ENCODE measurements at places on chromosomes 11 and 22.

GRCh38 chr22:35940166-35940565 lies 88.5 kb downstream of the RBFOX2 start:
- DNase-seq, result no peak

DNA sequence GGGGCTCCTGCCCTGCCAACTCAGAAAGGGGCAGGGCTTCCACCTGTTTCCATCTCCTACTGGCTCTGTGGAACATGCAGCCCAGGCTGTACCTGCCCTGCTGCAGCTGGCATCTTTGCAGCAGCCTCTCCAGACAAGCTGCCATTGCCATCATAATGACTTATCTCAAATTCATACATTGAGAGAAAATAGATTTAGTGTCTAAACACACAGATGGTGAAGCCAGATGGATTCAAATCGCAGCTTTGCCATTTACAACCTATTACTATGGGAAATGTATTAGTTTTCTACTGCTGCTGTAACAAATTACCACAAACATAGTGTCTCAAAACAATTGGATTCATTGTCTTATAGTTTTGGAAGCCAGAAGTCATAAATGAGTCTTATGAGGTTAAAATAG lies 260.0 kb downstream of the KCNA4 start:
- DNase-seq, result no peak

DNA sequence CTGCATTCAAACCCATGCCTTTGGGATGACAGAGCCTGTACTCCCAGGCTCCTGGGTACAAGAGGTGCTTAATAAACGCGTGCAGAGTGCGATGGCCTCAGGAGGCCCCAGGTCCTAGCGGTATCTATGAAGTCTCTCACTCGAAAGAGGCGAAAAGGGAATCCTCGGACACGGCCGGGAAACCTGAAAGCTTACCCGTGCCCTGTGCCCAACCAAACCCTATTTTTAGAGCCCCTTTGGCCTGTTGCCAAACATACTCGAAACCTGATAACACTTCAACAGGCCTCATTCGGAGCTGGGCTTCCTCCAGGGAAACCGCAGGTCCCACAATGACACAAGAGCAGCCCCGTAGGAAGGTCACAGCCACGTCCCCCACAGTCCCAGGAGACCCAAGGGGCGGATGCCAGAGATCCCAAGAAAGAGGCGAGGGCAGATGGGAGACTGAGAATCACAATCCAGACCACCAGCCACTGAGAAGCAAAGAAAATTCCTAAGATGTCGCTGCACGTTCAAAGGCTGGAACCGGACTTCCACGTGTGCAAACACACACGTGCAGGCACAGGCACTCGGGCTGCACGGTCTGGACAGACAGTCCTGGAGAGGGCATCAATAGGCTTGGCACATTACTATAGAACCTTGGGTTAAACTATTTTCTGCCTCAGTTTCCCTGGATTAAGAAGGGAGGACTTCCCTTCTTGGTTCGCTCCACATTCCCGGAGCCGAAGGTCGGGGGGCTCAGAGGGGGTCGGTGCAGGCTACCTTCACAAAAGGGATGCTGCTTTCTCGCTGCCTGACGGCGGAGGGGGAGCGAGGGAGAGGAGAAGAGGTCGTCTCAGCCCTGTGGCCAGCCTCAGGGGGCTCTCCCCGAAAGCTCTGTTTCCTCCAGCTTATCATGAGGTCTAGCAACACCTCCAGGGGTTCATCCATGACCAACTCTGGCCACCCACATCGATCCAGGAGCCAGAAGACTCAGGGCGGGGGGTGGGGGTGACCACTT lies 8.2 kb downstream of the PDGFB start:
- DNase-seq, result no peak

DNA sequence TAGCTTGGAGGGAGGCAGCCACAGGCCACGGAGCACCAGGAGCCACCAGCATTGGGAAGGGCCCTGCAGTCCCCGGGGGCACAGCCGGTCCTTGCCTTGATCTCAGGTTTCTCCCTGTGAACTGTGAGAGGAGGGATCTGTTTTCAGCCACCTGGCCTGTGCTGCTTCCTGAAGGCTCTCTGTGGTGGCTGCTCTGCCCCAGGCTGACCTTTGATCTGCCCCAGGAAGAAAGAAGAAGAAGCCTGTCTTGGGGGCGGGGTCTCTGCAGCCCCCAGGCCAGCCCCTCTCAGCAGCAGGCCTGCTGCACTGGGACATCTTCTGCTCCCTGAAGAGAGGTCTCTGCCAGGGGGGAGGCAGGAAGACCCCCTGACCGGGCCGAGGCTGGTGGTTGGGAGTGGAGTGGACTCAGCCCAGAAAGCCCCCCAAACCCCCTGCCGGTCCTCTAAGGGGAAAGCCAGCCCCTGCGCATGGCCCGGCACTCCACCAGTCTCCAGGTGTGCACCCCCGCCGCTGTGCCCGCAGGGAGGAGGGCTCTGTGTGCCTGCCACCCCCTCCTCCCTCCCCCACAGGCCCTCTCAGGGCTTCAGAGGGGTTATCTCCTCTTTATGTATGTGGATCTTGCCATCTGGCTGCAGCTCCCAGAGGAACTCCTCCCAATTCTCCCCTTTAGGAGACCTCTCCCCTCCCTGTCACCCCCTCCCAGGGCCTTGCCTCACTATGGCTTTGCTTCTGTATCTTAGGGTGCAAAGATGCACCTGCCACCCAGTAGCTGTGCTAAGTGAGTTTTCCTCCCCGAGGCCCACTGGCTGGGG lies 675.3 kb downstream of the BRD1 start:
- no peak for DNase-seq

DNA sequence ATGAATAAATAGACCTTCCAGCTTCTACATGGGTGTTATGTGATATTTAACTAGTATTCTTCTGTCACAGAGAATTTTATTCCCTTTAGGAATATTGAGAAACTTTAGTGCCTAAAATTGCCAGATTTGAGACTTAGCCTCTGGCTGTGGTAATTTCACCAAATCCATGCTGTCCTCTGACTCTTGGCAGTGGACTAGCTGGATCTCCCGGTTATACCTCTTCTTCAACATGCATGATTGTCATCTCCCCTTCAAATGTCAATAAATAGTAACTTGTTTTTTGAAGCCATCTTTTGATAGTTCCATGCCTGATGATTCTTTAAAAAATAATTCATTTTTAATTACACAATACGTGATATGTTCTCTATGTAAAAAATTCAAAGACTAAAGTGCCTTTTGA lies 8.4 kb downstream of the AQP11 start:
- no peak for DNase-seq

- DNase-seq, result no peak
These were observed 148.3 kb upstream of the CADM1 start for GRCh38 chr11:115652496-115652895.

DNA sequence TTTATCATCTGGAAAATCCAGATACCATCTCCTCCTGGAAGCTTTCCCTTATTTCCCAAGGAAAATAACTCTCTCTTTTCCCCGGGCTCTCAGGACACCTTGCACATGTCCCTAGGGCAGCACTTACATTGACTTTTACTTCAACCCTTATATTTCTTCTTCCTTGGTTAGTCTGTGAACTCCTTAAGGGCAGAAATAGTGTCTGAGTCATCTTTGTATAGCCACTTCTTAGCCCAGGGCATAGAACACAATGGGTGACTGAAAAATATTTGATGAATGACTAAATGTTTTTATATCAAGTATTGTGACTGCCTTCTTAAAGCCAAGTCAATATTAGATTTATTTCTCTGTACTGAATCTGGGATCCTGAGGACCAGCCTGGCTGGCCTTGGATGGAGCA lies 45.4 kb upstream of the MYOD1 start:
- DNase-seq, result no peak

GRCh38 chr22:24455751-24456426 lies 28.5 kb downstream of the ADORA2A start:
- DNase-seq, result no peak

- DNase-seq, result no peak
These were observed 2.0 kb upstream of the TNRC6B start for GRCh38 chr22:40175611-40176244.

- DNase-seq, result no peak
These were observed 261 bp upstream of the SCT start for GRCh38 chr11:627308-627576.

DNA sequence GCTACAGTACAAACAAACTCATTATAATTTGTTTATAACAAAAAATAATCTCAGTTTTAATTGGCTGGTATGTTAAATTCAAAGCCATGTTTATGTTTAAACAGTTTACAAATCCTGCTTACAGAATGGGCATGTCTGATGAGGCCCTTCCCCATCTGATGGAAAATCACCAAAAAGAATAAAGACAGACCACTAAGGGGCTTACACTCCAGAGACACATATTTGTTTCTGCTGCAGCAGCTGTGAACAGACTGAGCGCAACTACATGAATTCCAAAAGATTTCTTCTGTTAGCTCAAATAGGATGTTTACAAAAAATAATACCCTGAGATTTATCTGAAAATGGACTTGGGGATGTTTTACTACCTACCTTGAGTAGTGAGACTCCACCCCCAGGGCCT lies 174.7 kb upstream of the PITPNB start:
- DNase-seq, result no peak

DNA sequence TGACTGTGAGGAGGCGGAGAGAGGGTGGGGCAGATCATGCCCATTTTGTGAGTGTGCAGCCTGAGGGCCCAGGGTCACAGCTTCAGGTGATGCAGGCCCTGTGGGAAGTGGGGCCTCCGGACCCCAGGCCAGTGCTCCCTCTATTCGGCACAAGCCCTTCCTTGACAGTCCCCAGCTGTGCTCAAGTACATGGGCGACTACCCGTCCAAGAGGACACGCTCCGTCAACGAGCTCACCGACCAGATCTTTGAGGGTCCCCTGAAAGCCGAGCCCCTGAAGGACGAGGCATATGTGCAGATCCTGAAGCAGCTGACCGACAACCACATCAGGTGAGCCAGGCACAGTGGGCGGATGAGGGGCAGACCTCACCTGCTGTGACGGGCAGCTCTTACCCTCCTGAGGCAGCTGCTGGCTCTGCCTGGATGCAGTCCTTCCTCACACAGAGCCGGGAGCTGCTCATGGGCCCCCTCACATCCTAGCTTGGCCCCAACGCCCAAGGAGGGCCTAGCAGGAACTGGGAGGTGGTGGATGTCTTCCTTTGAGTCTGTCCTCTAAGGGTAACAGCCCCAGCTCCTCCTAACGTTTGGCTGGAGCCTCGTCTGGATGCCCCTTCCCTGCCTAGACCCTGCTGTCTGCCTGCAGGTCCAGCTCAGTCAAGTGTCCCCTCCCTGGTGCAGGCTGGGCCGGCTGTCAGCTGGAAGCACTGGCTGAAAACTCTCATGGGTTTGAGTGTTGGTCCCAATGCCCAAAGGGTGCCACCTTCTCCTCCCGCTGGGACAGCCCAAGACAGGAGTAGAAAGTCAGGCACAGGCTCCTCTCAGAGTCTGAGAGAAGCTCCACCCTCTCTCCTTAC lies 76.1 kb downstream of the MYO7A start:
- DNase-seq, result no peak

GRCh38 chr11:114321621-114322257 lies 25.5 kb downstream of the NNMT start:
- no peak for DNase-seq

DNA sequence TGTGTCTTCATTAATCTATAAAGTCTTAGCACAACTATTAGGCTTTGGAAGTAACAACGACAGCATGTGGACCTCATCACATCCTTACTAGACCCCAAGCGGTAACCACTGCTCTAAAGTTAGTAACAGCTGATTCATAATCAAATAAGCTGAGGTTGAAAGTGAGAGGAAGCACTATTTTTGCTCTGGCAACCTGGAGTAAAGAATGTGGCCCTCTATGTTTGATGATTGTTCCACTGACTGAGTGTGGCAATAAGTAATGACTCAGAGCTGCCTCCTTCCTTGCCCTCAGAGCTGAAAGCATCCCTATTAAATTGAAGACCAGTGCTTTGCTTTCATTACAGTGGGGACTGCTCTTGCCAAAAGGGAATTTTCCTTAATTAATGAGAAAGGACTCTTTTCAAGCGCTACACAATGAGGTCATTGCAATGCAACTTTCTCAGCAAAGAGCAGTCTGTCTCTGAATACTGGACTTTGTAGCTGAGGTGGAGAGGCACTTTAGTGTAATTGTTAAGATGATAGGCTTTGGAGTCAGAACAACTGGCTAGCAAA lies 906.1 kb upstream of the RAG2 start:
- DNase-seq, result no peak

GRCh38 chr11:12319461-12319951 lies 57.9 kb upstream of the PARVA start:
- no peak for DNase-seq

GRCh38 chr11:114125531-114125930 lies 66.0 kb downstream of the ZBTB16 start:
- DNase-seq, result no peak

DNA sequence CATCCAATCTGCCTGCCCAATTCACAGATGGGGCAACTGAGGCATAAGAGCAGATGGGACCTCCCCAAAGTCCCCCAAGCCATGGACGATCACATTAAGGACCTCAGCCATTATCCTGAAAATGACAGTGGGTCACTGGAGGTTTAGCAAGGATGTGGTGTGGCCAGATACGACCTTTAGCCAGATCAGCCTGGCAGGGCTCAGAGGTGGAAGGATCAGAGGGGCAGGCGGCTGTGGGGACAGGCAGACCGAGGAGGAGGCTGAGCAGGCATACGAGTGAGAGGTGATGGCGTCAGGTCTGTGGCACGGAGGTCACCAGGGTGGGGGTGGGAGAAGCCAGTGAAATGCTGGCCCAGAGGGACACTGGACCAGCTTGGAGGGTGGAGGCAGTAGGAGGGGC lies 14.1 kb upstream of the TMPRSS6 start:
- DNase-seq, result no peak

GRCh38 chr22:20191000-20191515 lies 40.2 kb upstream of the CCDC188 start:
- DNase-seq, result no peak

DNA sequence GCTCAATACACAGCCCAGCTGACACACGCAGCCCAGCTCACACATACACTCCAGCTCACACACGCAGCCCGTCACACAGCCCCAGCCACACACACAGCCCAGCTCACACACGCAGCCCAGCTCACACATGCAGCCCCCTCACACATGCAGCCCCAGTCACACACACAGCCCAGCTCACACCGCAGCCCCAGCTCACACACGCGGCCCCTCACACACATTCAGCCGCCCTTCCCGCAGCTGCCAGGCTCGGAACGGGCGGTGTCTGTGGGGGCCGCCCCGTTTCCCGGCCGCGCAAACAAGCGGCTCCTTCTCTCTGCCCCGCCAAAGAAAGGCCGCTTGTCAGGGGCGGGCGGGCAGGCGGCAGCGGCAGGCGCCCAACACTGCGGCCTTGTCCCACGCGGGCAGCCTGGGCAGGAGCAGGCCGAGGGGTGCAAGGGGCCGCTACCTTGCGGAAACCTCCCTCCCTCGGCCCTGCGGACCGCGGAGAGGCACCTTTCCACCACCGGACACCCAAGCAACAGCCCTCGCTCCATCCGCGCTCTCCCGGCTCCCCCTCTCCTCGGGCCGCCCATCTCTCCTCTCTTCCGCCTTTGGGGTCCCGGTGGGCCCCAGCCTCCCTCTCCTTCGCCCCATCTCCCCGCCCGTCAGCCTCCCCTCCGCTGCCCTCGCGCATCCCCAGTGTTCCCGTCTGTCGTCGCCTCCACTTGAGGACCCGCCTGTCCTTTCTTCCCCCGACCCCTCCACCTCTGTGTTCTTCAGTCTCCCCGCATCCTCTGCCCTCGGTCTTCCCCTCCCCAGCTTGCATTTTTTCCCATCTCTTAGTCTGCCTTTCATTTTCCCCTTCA lies 2.2 kb downstream of the PHLDB1 start:
- no peak for DNase-seq
